ENCODE measurements at places on chromosomes 16 and 17.

DNA sequence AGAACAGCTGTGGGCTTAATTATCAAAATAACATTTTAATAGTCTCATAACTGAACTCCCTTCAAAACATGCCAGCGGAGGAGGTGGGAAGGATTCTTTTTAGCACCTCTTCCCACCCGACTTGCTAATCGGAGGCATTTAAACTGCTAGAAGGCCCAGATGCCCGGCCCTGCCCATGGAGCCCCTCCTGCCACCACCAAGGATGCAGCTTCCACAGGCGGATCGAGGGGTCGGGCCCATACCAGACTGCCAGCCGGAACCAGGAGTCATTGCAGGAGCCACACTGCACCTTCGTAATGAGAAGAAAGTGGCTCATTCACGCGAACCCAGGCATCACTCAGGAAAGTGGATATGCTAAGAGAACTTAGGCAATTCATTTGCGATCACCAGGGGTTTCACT lies 201.2 kb downstream of the C16orf78 start:
- no peak for DNase-seq

DNA sequence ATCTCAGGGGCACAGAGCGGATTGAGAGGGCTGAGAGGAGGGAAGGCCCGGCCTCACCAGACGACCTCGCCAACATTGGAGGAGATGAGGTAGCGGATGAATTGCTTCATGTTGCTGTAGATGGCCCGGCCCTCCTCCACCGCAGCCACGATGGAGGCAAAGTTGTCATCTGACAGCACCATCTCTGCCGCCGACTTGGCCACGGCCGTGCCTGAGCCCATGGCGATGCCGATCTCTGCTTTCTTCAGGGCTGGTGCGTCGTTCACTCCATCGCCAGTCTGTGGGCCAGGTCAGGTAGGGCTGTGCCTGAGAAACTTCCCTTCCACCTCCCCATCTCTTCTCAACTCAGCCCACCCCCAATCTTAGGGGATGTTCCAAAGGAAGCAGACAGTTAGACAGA lies 21.1 kb upstream of the P2RX1 start:
- DNase-seq: no peak

GRCh38 chr16:56909527-56909979 lies 22.4 kb upstream of the HERPUD1 start:
- DNase-seq: no peak

DNA sequence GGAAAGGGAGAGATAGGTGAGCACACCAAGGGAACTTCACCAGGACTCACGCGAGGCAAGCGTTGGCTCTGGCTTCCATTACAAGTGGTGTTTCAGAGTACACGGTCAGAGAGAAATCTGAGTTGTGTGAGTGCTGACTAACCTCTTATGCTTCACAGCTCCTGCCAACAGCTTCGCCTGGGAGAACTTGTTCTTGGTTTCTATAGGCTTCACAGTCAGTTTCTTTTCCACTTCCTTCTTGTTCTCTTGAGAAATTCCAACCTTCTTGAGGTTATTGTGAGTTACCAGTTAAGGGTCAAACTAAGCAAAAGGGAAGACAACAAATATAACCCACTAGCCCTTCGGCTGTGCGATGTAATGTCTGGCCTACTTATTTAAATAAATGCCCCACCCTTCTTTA lies 18.9 kb downstream of the PSME3IP1 start:
- DNase-seq: no peak

GRCh38 chr16:86026171-86026910 lies 127.4 kb downstream of the IRF8 start:
- no peak for DNase-seq

GRCh38 chr16:89172528-89173173 lies 1.1 kb downstream of the CDH15 start:
- DNase-seq: peak; percentile 81

GRCh38 chr16:59339871-59340270 lies 605.8 kb upstream of the GOT2 start:
- no peak for DNase-seq

- no peak for DNase-seq
Measured at GRCh38 chr17:38636054-38636453, 30.3 kb upstream of the SRCIN1 start.

- peak; percentile 65 for DNase-seq
Measured at GRCh38 chr17:64736804-64737492, 74.8 kb upstream of the SMURF2 start.

Data from NB4 (cell line).